ENCODE measurements at places on chromosomes 7 and 10.

DNA sequence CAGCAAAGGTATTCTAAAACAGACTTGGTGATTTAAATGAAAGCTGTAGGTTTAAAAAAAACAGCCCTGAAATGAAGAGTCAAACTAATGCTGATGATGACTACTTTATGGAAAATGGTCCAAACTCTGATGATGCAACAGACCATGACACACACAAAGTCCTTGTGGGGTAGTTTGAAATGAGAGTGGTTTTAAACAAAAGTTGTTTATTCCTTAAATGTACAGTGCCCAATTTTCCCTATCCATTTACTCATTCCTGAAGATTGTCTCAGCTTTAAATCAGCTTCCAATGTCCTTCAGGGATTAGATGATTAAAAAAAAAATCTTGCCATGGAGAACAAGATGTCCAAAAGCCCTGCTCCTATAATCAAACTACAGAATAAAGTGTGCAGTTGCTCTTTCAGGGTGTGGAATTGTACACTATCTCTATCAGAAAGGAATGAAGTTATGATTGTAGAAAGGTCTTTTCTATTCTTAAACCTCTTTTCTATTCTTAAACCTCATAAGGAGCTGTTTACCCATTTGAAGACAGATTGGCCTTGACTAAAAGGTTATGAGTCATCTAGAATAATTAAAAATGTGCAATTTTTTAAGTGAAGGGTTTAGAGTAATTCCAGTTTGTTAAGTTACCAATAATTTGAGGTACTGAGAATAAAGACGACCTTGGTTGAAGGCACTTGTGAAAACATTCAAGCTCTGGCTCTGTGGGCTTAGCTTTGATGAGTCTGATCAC is 70.2 kb upstream of the ITGA8 start:
- no peak for DNase-seq

DNA sequence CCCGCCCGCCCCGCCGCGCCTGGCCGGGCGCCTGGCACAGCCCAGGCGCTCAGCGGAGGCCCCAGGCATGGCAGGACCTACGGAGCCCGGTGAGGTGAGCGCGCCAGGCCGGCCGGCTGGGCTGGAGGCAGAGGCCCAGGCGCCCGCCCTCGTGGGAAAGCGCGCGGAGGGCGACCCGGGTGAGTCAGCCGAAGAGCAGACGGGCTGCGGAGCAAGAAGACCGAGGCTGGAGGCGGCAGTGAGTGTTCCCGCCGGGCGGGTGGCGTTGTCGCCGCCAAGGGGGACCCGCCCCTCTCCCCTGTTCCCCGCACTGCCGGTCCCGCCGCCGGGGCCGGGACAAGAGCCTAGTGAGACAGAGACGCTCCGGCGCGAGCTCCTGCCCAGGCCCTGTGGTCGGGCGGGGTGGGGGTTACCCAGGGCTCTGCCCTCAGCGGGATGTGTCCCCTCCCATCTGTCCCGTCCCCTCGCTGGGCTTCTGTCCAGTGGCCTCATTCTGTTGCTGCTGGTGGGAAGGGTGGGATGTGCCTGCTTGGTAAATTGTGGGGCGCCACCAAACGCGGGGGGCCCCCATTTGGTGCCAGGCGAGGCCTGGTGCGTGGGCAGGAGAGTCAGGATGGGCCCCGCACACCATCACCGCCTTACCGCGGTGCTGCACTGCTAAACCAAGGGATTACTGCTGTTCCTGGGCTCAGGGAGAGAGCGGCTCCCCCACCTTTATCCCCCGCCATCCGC is 17.0 kb upstream of the NODAL start:
- no peak for DNase-seq

DNA sequence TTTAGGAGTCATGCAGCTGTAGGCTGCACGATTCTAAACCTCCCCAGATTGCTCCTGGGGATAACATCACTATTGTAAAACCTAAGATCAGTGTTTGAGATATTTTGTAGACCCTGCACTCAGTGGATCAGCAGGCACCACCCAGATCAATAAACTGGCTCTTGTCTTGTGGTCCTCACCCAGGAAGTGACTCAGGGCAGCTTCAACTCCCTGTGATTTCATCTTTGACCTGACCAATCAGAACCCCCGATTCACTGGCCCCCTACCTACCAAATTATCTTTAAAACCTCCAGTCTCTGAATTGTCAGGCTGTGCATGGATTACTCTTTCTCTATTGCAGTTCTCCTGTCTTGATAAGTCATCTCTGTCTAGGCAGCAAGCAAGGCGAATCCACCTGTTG is 25.7 kb downstream of the ARL5B start:
- no peak for DNase-seq

DNA sequence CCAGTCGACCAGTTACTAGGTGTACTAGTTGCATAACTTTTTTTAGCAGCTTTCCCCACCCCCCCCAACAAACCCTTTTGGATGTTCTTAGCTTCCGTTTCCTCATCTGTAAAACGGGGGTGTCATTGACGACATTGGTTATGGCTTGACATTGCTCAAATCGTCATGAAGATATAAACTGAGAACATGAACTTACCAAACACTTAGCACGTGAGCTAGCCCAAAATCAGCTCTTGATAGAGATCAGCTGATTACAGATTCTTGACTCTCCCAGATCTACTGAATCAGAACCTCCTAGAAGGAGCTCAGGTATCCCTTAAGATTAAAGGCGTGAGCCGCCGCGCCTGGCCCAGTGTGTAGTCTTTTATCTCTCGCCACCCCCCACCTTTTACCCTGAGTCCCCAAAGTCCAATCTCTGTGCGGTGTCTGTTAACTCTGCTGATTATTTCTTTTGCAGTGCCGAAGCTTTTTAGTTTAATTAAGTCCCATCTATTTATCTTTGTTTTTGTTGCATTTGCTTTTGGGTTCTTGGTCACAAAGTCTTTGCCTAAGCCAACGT is 1.0 kb upstream of the GNA12 start:
- no peak for DNase-seq

DNA sequence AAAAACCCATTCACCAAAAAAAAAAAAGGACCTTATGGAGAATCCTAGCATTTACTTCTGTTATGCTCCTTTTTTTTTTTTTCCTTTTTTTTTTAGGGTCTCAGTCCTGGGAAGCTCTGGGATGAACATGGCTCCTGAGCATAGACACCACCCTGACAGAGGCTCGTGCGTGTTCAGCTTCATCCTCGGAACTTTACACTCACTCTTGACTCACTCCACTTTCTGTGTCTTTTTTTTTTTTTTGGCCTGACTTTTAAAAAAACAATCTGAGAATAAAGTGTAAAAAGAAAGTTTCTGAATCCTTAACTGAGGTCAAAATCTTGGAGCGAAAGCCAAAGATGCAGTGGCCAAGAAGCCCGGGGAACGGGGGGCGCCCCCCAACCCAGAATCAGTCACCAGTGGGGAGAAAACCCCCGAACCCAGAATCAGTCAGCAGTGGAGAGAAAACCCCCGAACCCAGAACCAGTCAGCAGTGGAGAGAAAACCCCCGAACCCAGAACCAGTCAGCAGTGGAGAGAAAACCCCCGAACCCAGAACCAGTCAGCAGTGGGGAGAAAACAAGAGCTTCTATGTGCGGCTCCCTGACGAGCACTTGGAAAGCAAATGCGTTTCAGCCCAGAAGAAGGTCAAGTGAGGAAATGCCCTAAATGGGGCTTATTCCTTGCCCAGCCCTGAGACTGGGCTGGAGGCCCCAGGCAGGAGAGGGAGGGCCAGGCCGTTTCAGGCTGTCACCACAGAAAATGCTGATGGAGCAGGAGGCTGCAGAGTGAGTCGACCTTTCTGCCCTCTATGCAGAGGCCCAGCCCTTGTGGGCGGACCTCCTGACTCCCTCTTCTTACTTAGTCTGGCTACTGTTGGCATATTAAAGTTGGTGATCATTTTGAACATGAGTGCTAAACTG is 19.0 kb upstream of the PFKP start:
- DNase-seq, result no peak

- no peak for DNase-seq
These were observed 6.4 kb downstream of the ADCK2 start for GRCh38 chr7:140679186-140679585.

GRCh38 chr7:156768698-156769472 is 124.1 kb downstream of the LMBR1 start:
- no peak for DNase-seq

- DNase-seq, result no peak
These were observed 109.7 kb downstream of the SLIT1 start for GRCh38 chr10:97075961-97076525.

DNA sequence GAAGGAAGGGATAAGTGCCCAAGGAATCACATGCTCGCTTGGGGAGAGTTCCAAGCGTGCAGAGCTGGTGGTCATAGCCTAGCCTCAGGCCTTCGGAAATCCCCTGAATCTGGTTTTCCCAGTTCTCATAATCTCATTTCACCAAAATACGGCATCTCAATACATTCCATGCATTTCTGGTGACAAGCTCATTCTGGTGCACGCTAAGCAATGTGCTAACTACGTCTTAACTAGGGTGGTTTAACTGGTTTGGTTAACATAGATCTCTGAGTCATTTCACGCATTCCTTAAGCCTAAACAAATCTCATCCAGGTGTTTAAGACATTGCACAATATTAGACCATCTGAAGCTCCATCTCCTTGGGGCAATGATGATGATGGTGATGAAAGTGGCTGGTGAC is 72.9 kb upstream of the STEAP1B start:
- DNase-seq, result no peak

GRCh38 chr7:41501466-41501865 is 201.4 kb downstream of the INHBA start:
- no peak for DNase-seq

GRCh38 chr10:4512196-4512595 is 313.8 kb upstream of the AKR1E2 start:
- DNase-seq, result no peak

GRCh38 chr7:31466036-31466435 is 47.9 kb upstream of the ITPRID1 start:
- no peak for DNase-seq

- no peak for DNase-seq
These were observed 789 bp downstream of the PDGFA start for GRCh38 chr7:518630-519483.

DNA sequence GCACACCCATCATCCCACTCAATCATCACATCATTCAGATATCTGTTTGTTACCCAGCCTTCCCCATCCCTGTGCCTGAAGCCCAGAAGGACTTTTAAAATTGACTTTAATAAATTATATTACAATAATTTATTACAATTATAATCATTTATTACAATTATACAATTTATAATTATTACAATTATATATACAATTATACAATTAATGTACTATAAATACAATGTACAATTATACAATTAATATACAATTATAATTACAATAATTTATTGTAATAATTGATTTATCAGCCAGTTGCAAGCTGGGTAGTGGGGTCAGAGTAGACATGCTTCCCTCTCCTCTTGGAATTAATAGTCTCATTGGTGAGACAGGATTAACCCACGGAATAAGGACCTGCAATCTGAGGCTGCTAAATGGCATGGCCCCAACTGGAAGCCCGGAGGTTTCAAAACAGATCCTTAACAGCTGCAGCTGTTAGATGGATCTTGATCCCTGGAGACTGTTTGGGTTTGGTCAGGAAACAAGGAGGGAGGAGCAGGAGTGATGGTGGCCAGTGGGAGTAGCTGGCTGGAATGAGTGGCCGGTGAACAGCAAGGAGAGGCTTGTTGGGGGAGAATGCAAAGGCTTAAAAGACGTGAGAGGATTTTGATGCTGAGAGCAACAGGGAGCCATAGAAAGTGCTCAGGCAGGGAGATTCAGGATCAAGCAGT is 402.8 kb upstream of the PODXL start:
- no peak for DNase-seq

DNA sequence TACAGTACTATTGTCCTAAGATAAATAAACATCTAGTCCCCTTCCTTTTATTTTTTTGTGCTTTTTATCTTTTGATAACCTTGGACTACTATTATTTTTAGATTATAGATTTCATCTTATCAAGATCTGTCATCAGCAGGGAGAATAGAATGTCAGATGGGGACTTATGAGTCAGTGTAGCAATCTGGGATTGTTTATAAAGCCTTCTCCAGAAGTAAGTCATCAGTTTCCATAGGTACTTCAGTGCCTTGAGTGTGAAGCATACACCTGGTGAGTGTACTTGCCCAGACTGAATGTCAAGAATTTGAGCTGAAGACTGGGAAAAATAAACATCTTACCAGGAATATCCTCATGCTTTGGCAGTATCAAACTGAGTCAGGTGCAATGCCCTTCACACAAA is 2.1 kb downstream of the CASD1 start:
- DNase-seq, result no peak

DNA sequence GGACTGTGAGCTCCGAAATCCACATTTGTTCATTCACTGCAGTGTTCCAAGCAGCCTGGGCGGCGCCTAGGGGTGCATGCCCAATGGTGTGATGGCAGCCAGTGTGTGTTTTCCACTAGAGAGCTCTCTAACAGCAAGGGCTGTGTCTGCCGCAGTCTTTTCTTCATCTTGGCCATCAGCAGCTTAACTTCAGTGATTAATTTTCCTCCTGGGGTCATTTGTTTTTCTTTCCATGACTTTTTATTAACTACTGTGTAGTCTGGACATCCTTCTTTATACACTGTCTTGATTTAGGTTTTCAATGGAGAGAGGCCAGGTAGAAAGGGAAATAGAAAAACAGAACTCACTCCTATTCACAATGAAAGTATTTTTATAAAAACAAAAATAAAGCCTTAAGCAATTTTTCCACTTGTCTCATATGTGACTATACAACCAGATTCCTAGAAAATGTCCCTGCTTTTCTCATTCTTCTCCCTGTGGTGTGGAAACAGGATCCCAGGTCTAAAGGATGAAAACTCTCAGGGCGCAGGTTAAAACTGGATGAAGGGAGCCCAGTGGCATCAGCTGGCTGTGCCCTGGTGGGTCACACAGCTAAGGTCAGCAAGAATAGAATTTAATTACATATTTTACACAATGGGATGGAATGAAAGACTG is 176.8 kb downstream of the PKD1L1 start:
- no peak for DNase-seq

GRCh38 chr10:62548686-62549085 is 174.5 kb downstream of the ZNF365 start:
- no peak for DNase-seq

GRCh38 chr7:139798892-139799291 is 21.1 kb upstream of the HIPK2 start:
- no peak for DNase-seq

GRCh38 chr7:159154243-159154642 is 9.6 kb upstream of the VIPR2 start:
- no peak for DNase-seq

DNA sequence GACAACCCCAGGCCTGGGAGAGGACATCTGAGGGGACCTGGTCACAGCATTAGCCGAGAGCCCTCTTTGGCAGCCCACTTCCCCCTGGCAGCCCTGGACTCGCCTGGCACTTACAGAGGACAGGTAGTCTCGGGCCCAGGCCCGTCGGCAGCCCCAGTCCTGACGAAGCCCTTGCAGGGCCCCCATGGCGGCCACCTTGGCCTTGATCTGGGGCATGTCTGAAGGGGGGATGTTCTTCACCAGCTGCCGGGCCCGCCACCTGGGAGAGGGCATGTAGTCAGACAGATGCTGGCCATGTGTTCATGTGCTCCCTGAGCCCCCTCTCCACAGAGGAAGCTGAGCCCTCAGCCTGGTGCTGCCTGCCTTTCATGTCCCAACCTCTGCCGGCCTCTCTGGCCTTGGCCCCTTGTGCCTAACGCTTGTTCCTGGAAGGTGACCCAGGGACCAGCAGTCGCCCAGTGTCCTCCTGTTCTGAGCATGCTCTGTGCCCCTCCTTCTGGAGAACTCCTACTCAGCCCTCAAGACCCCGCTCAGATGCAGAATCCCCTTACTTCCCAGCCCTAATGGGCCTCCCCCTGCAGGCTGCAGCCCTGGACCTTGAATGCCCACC is 13.9 kb downstream of the MYO1G start:
- no peak for DNase-seq
